GM18507 (cell line): ENCODE measurements at places on chromosomes 16 and 17.

- DNase-seq: no peak
These were observed 88.4 kb downstream of the FTO start for GRCh38 chr16:53792161-53792951.

- DNase-seq: no peak
These were observed 4.4 kb downstream of the NSMCE1 start for GRCh38 chr16:27264151-27264550.

DNA sequence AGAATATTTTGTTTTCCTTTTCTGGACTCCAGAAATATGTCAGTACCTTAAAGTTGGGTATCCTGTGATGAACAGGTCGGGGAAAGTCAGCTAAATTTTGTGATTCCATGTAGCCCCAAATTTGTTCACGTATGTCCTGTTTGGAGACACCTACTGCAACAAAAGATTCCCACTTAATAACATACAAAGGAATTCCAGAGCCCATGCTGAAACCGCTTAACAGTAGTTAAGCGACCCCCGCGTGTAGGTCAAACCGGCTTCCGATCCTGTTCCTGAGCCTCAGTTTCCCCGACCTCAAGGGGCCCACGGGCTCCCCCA is 477 bp downstream of the MTHFSD start:
- no peak for DNase-seq

- DNase-seq: no peak
These were observed 885 bp downstream of the CNTNAP4 start for GRCh38 chr16:76278086-76278485.

GRCh38 chr16:12829096-12829888 is 25.6 kb upstream of the CPPED1 start:
- no peak for DNase-seq

GRCh38 chr16:6499413-6499812 is 833.2 kb upstream of the RBFOX1 start:
- no peak for DNase-seq

DNA sequence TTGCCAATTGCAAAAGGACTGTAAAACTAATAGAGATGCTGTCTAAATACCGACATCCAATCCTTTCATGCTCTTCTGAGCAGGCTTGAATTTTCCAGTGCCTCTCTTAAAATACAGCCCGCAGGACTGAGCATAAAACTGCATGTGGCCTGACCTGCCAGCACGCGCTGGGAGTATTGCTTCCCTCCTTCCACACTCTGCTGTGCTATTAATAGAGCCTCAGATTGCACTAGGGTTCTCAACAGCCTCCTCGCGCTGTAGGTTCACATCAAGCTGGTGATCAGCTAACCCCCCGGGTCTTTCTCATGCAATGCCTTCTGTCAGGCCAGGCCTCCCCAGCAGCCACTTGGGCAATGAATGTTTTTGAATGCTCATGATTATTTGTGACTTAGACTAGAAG is 14.2 kb upstream of the MSI2 start:
- DNase-seq: no peak

GRCh38 chr17:75110234-75110937 is 617 bp downstream of the ARMC7 start:
- no peak for DNase-seq

DNA sequence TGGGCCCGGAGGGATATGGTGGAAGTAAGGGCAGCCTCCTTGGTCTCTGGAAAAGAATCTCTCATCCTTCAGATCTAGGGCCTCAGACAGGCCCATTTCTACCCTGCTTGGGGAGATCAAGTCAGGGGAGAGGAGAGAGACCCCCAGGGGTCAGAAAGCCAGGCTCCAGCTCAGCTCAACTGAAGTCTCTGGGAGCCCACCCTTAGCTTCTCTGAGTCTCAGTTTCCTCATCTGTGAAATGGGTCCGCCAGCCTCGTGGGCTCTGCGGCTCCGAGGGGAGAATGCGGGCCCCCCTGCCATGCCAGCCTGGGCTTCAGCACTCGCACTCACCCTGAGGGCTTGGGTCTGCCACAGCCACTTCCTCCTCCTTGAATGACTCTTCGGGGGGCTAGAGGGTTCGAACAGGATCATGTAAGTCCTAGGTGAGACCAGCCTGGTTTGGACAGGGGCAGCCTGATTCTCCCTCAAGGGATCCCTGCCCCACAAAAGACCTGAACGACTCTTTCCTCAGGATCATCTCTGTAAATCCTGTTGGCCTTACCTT is 6.7 kb downstream of the CNGB1 start:
- no peak for DNase-seq

GRCh38 chr16:424033-424622 is 1.3 kb upstream of the RAB11FIP3 start:
- DNase-seq: no peak

DNA sequence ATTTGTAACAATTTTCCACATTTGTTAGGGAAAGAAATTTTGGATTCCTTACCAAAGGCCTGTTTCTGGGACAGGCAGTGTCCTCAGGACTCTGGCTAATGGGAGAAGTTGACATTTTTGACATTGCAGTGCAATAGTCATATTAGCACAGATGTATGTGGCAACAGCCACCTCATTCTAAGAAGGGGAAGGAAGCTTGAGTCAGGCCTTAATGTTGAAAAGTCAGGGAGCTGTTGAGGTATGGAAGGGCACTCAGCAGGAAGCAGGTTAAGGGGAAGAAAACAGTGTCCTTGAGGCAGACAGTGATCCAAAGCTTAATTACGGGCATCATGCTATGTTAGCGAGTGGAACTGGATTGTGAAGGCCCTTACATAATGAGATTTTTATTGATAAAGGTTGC is 20.9 kb downstream of the AKTIP start:
- no peak for DNase-seq

DNA sequence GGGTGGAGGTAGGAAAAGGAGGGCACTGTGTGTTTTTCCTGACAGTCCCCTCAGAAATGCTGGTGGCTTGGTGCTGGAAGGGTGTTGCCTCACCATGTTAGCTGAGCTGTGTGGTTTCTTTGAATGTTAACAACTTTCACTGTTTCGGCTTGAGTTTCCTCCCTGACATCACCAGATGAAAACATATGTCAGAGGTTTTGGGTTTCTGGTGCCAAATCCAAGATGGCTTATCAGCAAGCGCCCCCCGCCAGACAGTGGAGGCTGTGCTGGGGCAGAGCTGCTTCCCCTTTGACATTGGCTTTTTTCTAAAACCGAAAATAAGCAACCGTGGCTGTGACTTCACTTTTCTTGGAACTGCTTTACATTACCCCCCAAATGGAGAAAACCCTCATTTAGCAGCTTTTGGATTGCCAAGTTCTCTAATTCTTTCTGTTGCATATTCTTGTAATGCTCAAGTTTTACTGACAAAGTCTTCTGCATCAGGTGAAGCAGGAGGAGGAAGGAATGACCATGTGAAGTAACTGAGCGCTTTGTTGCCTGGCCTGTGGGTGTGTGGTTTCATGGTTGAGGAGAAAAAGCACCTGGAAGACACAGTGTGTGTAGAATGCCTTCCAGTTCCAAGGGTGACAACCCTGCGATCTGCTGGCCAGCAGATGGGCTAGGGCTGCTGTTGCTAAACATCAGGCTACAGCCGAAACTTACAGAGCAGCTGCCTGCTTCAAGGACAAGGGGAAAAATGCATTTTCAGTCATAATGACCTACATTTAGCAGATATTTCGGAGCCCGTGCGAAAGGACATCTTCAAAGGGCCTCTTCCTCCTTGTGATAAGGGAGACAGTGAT is 9.7 kb downstream of the RMI2 start:
- DNase-seq: peak; percentile 50

- DNase-seq: no peak
These were observed 5.9 kb upstream of the C16orf95 start for GRCh38 chr16:87322833-87323726.

DNA sequence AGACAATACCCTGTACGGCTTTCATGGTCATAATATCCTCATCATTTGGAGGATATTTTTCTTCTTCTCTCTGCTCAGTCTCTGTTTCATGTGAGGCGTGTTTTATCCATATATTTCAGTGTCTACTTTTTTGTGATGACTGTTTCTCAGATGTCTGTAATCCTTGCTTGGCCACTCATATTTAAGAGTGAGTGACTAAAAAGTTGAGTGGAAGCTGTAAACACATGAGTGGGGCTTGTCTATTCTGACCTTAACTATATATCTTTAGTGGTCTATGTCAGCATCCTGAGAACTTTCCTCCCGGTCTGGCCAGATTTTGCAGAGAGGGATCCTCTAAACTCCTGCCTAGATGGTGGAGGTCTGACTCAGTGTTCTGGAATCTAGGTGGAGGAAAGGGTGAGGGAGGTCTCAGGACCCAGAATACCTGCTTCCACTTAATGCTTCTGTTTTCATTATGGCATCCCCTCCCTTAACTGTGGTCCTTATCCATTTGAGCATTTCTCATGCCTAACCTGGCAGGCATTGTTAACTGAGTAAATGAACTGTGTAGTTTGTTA is 6.0 kb downstream of the DDX19B start:
- DNase-seq: no peak

DNA sequence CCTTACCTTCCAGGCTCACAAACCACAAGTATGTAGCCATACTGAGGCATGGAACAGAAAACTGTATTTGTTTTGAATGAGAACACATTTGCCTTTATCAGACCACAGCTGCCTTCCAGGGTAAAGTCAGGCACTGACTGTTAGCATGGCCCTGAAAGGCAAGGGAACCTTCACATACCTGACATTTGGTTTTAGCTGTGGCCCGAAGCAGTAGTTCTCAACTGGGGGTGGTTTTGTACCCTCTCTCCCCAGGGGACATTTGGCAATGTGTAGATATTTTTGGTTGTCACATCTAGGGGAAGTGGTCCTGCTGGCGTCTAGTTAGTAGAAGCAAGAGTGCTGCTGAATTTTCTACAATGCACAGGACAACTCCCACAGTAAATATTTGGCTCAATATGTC is 9.2 kb downstream of the HERPUD1 start:
- no peak for DNase-seq

- peak; percentile 56 for DNase-seq
These were observed 254.4 kb downstream of the C16orf95 start for GRCh38 chr16:87062569-87063442.
